ENCODE measurements at places on chromosomes 7 and 10. TPM values are rescaled to one million over a fixed set of nuclear protein-coding genes. Genes with fewer than 3 reads are reported as not detected.

The NOLC1 gene
- total RNA-seq: 31.9 TPM

The ZNF804B gene
- total RNA-seq: not detected

The LLCFC1 gene
- not detected for total RNA-seq

The HOXA3 gene
- 2.1 TPM for total RNA-seq

The ABHD11 gene
- 20.8 TPM for total RNA-seq

The PDAP1 gene
- total RNA-seq: 141 TPM

The VAX1 gene
- not detected for total RNA-seq

The MYOZ1 gene
- 0.32 TPM for total RNA-seq

The C7orf33 gene
- total RNA-seq: not detected

The CFAP70 gene
- total RNA-seq: 0.43 TPM

The ITGB1 gene
- total RNA-seq: 5,235 TPM

The NPSR1 gene
- total RNA-seq: not detected

The DKK1 gene
- 558 TPM for total RNA-seq

The GSTO2 gene
- 1.1 TPM for total RNA-seq

The LRRC18 gene
- total RNA-seq: not detected

The GALNT17 gene
- not detected for total RNA-seq

The LDB3 gene
- under 0.01 TPM for total RNA-seq

The AGAP5 gene
- total RNA-seq: 3.9 TPM

The TRPV6 gene
- not detected for total RNA-seq

The BZW2 gene
- 61.0 TPM for total RNA-seq

The ETV1 gene
- total RNA-seq: 14.5 TPM

The PRLHR gene
- total RNA-seq: not detected

The WDFY4 gene
- total RNA-seq: not detected

The IQUB gene
- not detected for total RNA-seq

The CCNY gene
- total RNA-seq: 57.8 TPM

The WASHC2A gene
- total RNA-seq: 23.0 TPM

The CYP3A4 gene
- not detected for total RNA-seq

The KLLN gene
- not detected for total RNA-seq

The TACC2 gene
- total RNA-seq: 5.8 TPM

The TMEM270 gene
- total RNA-seq: not detected

The LRIT1 gene
- total RNA-seq: not detected

The ZNF425 gene
- 3.8 TPM for total RNA-seq

The TMEM130 gene
- total RNA-seq: not detected

The EPDR1 gene
- 5.2 TPM for total RNA-seq

The METTL27 gene
- 3.5 TPM for total RNA-seq

The PRXL2A gene
- total RNA-seq: not detected

The TMEM273 gene
- not detected for total RNA-seq

The CHST12 gene
- total RNA-seq: 10.6 TPM

The EIF5AL1 gene
- total RNA-seq: 0.65 TPM

The CCL24 gene
- total RNA-seq: not detected

The ADGRA1 gene
- total RNA-seq: not detected
